ENCODE measurements at places on chromosomes 16 and 17.

- no peak for DNase-seq
Observed at GRCh38 chr17:7382901-7383300, 2.0 kb downstream of the TNK1 start.

DNA sequence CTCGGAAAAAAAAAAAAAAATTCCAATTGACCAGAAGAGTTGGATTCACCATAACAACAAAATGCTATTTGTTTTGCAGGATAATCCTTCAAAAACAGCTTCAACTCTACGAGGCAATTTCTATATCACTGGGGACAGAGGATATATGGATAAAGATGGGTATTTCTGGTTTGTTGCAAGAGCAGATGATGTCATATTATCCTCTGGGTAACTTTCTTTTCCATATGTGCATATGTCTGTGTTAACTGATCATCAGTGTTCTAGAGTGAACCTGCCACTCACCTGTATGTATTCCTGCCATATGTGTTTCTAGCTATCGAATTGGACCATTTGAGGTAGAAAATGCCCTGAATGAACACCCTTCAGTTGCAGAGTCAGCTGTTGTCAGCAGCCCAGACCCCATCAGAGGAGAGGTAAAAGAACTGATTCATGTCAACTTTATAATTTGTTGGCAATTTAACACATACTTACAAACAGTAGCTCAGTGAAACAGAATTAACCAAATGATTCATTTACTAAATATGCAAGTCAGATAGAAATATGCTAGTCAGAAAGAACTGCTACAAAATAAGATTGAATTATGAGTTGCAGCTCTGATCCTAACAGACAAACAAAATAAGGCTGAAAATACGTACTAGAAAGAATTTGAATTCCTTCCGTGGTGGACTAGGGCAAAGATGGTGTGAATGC is 14.2 kb downstream of the ERI2 start:
- DNase-seq: no peak

DNA sequence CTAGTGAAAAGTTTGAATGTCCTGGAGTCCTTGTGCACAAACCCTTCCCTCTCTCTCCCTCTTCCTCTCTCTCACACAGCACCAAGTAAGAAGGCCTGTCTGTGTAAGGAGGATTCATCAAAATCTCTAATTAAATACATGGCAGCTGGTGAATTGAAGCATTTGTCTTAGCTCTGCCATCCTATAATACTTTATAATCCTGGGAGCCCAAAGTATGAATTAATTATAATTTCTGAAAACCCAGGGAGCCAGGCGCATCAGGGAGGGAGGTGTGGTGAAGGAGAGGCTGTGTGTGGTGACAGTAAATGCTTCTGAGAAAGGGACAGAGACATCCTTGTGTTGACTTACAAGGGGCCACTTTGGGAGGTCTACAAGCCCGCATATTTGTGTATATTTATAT is 691.4 kb upstream of the EEF2KMT start:
- DNase-seq: no peak

DNA sequence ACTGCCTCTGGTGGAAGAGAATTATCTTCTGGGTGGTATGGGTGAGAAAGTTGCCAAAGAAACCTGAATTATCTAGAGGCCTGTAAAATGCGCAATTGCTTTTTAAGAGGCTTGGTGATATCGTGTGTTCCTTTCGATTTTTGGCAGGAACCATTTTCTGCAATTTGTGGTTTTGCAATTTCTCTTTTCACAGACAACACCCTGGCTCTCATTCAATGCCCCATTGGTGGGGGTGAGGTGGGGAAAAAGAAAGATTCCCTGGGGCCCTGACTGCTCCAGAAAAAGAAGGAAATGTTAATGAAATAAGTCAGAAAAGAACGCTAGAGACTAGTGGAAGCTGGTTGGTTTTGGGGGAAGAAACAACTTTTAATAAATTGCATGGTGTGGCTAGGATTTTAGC is 77.4 kb downstream of the ANKFN1 start:
- no peak for DNase-seq

- no peak for DNase-seq
Observed at GRCh38 chr17:9729034-9729650, 62.2 kb downstream of the DHRS7C start.

GRCh38 chr17:66341462-66341861 is 39.0 kb downstream of the PRKCA start:
- no peak for DNase-seq

DNA sequence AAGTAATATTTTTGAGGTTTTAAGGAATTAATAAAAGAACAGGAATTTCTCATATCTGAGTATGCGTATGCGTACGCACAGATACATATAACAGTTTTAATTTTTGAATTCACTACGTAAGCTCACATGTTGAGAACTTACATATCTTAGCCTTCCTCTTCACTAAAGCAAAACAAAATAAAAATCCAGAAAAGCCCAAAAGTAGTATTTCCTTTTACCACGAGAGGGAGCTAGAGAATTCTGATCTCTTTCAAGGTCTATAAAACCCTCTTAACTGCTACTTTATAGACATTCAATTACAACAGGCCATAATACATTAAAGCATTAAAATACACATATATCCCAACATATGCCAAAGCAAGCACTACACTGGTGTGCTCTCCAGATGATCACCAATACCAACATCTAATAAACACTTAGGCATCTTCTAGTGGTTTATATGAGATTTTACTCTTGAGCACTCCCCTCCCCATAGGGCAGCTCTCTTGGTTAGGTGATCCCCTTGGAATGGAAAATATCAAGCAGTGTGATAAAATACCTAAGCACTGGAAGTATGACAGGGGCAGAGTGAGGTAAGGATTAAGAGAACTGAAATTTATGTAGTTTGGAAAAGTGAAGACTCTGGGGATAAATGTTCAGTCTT is 94.0 kb downstream of the SKAP1 start:
- DNase-seq: no peak

DNA sequence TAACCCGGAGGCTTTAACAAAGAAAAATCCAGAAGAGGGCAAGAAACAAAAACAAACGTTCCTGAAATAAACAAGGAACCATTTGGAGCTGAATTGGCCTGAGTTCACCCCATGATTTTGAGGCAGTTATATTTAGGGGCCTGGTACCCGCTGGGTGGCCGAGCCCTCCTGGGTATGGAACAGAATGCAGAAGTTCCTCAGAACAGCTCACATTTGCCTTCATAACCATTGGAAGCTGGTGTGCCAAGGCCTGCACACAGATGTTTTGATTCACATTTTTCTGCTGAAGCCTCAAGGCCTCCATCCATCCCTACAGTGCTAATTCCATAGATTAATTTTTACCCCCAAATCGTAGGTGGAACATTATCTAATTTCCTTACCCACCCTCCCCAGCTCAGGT is 3.3 kb upstream of the ZFHX3 start:
- DNase-seq: no peak

GRCh38 chr16:80938004-80938878 is 68.4 kb downstream of the CMC2 start:
- no peak for DNase-seq

- no peak for DNase-seq
Observed at GRCh38 chr16:57537581-57538234, 1.3 kb upstream of the CCDC102A start.

DNA sequence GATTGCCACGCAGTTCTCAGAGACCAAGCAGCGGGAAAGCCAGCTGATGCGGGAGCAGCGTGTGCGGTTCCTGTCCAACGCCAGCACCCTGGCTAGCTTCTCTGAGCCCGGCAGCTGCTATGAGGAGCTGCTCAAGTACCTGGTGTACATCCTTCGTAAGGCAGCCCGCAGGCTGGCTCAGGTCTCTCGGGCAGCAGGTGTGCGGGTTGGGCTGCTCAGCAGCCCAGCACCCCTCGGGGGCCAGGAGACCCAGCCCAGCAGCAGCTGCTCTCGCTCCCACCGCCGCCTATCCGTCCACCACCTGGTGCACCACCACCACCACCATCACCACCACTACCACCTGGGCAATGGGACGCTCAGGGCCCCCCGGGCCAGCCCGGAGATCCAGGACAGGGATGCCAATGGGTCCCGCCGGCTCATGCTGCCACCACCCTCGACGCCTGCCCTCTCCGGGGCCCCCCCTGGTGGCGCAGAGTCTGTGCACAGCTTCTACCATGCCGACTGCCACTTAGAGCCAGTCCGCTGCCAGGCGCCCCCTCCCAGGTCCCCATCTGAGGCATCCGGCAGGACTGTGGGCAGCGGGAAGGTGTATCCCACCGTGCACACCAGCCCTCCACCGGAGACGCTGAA is 15.2 kb downstream of the CACNA1G start:
- no peak for DNase-seq

GRCh38 chr16:72846594-72846993 is 201.3 kb downstream of the ZFHX3 start:
- DNase-seq: no peak

Measured in activated CD4-positive, alpha-beta T cell treated with anti-CD3 and anti-CD28 coated beads for 1 hour (primary cell).